ENCODE measurements at places on chromosomes 7 and 10.
A peak's percentile ranks its signal among the peaks of the same experiment; 100 is the strongest.

GRCh38 chr10:20922033-20922432, 24.9 kb upstream of the NEBL start:
- DNase-seq: no peak

DNA sequence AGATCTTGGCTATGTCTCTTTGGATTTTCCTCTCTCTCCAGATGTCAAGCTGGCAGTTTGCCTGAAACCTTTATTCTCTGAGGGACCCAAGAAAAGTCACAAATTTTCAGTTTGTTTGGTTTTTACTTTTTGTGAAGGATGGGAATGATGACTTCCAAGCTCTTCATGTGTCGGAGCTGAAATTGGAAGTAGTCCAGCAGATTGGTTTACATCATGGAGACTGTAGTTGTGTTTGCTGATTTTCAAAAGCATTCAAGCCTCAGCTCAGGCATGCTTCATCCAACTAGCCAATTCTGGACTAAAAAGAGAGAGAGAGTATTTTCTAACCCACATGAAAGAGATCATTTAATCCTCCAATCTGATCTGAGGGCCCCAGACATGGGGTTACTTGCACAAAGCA, 326.2 kb upstream of the AUTS2 start:
- DNase-seq: no peak

GRCh38 chr10:83178526-83178925, 960.8 kb upstream of the GHITM start:
- DNase-seq: no peak

DNA sequence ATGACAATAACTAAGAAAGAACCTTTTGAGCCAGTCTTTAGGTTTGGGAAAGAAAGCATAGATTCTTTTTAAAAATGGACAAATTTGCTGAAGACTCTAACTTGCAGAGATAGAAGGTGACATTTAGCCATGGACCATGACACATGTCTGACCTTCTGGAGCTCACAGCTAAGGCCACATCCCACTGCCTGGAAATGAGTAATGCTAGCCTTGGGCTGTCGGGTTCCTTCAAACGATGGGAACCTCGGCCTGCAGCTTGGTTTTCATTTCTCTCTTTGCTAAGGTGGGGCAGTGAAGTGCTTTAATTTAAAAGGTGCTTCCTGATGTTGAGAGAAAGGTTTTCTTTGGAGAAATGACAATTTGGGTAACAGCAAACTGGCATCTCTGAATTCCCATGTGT, 223.2 kb downstream of the FANK1 start:
- DNase-seq: no peak

DNA sequence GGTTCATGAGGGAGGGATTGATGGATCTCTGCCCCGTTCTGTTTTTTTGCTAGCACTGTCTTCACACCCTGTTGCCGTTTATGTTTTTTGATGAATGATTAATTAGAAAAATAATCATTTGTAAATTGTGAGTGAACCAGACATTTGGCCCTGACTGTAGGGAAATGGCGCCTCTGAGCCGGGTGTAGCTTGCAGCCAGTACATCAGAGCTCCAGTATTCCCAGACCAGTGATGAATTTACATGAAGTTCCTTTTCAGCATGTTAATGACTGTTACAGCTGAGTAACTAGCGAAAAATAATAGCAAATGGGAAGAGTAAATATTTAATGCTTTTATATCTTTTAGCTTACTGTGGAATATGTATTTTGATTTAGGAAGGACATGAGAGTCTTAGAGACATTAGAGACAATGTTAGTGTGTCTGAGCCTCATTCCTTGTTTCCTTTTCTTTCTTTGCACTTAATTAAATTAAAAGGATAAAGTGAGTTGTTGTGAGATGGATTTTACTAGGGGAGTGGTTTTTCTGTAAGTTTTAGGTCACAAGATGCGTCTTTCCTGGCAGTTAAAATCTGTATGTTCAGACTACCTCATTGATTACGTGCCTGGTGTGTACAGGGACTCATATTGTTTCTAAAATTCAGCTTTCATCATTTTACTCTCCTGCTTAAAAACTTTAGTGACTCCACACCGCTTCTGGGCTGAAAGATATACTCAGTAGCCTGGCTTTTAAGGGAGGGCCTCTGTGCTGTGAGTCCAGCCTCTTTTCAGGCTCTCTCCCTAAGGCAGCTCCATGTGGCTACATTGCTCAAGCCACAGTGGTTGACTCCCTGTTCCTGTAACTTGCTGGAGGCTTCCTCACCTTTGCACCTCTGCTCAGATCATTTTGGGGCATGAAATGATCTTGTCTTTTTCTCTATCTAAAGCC, 86.4 kb downstream of the AUTS2 start:
- no peak for DNase-seq

- no peak for DNase-seq
These were observed 14.8 kb downstream of the ZSCAN25 start for GRCh38 chr7:99631295-99632109.

- no peak for DNase-seq
These were observed 216.4 kb downstream of the CRPPA start for GRCh38 chr7:16204953-16205352.

DNA sequence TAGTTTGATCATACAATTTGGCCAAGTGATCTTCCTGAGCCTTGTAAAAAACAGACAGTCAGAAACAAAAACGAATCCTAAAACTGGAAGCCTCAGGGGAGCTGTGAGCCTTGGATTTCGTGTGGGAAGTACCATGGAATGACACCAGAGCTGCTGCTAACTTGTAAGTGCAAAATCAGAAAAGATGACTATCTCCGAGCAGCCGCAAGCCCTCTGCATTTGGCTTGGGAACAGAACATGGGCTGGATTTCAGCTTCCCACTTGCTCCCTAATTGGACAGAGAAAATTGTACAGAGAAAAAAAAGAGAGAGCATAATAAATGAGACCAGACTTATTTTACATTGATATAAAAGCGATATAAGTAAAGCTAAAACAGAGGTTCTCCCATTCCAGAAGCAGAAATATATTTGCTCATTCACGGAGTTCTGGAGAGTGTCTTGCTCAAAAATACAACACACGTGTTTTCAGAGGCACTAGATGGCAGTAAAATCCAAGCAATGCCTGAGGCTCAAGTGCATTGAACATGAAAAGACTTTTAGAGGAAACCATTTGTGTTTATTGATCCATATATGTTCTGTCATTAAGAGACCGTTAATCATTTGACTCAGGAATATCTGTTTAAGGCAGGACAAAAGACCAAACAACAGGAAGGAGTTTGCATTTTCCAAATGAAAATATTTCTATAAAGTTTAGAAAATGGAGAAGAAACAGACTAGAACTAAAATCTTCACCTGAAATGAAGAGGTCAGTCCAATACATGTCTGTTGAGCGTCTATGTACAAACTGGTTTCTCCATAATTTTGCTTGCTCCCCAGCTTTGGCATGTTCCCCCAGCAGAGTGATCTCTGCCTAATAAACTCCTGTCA, 78.3 kb upstream of the SLC26A5 start:
- DNase-seq: peak; percentile 1

DNA sequence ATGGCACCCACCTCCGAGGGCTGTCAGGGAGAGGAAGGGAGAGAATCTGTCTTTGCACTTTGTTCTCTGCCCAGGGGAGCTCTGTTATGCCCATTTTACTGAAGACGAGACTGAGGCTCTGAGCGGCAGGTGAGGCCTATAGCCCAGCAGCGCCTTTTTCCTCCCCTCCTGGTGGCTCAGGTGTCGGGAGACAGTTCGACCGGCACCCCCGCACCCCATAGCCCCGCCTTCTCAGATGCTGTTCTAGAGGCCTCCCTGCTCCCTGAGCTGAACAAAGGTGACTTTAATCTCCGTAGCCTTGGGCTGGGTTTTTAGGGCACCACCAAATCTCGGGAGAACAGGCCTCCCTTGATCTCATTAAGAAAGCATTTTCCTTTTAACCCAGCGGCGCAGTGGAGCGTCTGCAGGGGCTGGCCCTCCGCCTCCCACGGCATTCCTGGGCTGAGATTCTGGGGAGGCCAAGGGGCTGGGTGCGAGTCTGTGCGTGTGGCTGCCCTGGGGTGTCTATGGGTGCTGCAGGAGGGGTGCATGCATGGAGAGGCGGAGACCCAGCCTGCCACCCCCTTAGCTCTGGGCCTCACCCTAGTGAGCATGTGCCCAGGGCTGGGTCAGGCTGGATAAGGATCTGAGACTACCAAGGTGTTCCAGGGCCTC, 3.3 kb downstream of the LFNG start:
- DNase-seq: no peak

DNA sequence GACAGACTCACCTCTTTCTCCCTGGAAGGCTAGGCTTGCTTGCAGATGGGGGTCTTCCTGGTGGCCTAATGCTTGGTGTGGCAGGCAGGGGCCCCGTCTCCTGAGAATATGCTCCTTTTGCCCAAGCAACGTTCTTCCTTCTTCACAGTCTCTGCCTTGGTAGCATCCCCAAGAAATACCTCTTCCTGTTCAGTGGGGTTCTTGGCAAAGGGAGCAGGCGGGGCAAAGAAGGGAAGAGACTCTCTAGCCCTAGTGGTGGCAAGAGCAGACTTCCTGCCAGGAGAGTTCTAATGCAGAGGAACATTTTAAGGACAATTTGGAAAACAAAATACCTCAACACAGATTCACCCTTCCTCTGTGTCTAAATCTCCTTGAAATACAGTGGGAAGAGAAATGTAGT, at the start of gene CLEC5A:
TSS of gene CLEC5A (minus strand) at position 179 of the 400 bp plus-strand sequence. CDS start 682 bp downstream, outside the sequence.
- DNase-seq: no peak

- no peak for DNase-seq
These were observed 177.1 kb downstream of the DGKI start for GRCh38 chr7:137669706-137670105.

DNA sequence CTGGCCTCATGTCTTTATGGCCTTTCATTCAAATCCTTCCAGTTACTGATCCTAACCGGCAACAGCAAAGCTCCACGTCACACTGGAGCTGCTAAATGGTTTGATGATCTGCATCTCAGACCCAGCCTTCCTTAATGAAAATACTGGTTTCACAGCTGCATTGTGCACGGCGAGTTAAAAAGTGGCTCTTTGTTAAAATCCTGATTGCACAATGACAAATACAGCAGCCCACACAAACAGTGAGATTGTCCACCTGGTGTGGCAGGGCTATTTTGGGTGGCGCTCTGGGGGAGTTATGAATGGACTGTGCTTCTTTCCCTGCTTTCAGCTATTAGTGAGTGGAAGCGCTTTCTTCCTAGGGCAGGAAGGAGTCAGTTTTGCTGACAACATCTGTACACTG, 63.4 kb upstream of the C1QL3 start:
- peak; percentile 35 for DNase-seq

DNA sequence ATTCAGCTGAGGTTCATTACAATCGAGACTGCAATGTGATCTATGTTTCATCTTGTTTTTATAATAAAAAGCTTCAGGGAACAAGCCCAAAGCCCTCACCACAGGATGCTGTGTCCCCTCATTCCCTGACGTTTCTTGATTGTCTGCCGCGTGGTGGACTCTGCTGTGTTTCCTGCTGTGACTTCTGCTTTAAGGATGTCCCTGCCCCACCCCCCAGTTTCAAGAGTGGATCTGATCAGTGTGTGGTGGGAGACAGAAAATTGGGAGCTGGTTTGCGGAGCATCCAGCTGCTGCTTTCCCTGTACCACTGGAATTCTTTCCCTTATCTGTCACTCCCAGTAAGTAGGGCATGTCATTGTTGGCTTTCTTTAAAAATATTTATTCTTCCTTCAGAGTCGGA, 86.2 kb downstream of the CREM start:
- DNase-seq: no peak

DNA sequence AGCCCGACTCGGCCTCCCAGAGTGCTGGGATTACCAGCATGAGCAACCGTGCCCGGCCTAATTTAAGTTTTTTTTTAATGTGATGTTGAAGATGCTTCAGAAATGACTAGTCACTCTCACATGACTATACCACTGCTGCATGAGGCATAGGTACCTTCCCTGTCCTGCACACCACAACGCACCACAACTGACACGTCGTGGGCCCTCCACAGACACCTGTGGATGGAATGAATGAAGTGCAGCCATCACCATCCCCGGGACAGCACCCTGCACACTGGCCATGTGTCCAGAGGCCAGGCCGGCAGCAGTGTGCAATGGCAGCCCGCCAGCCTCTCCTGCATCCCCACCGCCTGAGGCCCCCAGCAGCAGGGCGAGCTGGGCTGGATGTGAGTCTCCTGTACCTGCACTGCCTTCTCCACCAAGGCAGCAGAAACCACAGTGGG, 55.1 kb downstream of the VOPP1 start:
- peak; percentile 68 for DNase-seq

DNA sequence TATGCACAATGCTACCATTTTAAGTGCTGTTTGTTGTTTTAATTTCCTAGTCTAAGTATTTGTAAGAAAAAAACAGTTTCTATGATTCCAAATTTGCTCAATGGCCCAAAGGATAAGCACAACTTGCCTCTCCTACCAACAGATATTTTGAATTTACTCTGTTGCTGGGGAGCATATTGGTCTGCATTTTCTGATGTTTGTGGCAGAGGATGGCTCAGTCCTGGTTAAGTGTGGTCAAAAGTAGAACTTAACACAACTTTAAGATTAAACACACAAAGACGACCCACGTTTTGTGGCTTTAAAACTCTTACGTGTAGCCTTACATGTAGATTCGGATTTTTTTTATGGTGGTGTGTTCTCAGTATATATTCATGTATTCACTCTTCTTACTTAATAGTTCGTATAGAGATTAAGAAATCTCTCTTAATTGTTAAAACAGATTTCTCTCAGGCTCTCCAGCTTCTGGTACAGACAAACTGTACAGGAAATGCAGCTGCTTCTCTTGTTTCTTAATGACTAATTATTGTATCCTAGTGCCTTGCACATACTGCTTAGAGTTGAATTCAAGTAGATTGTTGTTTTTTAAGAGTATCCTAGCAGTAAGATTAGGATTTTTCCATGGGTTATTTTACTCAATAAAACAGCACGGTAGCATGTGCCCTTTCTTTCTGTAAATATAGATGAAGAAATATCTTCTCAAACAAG, 86.2 kb downstream of the GPR85 start:
- DNase-seq: no peak

- no peak for DNase-seq
These were observed 50.3 kb downstream of the JAZF1 start for GRCh38 chr7:28130277-28130676.

- no peak for DNase-seq
These were observed 49.4 kb downstream of the VWC2 start for GRCh38 chr7:49822856-49823255.

GRCh38 chr7:147436718-147437117, 1153.8 kb upstream of the C7orf33 start:
- DNase-seq: no peak

- DNase-seq: no peak
These were observed 34.5 kb upstream of the CYP26C1 start for GRCh38 chr10:93026072-93026471.

GRCh38 chr7:70355198-70356020, 757.1 kb downstream of the AUTS2 start:
- DNase-seq: no peak

DNA sequence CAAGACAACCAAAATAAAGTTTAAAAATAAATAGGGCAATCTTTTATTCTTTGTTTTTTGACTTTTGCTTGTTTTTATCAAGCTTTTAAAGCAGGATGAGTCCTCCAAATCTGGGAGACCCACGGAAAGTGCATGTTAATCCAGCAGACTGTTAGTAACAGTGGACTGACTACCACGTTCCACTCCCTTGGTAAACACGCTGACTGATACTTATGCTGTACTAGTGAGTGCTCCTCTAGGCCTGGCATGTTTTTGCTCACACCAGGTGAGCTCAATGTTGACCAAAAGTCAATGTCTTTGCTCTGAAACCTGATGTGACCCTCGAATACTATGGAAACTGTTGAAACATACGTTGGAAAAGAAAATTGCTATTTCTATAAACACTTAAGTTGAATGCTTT, 88.4 kb downstream of the KIAA1549 start:
- DNase-seq: no peak
